Stimulated activated CD4-positive, alpha-beta T cell treated with anti-CD3 and anti-CD28 coated beads, TNF-alpha, amount 100 ng/mL, for 1 hour (primary cell): ENCODE measurements at places on chromosomes 1 and 21.

DNA sequence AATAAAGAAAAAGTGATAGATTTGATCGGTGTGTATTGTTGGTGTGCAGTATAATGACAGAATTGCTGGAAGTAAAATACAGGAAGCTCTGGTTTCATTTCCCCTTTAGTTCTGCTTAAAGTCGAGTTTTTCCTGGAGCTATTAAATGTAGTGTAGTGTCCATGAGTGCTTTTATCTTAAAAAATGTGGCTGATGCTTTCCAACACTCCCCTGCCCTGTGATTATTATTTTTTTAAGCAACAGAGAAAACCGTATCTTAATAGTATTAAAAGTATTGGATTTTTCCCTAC is 1.1 kb downstream of the LGALS8 start:
- no peak for DNase-seq

GRCh38 chr1:228085287-228085951 is 2.9 kb downstream of the ARF1 start:
- no peak for DNase-seq

- no peak for DNase-seq
These were observed 109.5 kb downstream of the KCNK1 start for GRCh38 chr1:233723387-233723786.

DNA sequence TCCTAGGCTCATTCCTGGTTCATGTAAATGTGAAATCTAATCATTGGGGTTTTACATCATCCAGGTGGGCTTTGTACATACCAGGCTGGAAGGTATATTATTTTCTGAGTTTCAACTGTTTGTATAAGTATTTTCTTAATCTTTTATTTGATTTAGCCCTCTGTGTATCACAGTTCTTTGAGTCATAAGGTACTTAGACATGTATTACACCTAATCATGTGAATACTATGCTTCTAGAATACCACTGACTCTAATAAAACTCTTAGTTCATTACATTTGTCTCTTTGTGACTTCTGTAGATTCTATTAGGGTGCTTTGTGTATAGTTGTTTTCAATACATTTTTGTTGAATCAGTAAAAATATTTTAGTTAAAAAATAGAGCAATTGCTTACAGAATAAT is 92.8 kb downstream of the ZFYVE9 start:
- DNase-seq, result no peak

DNA sequence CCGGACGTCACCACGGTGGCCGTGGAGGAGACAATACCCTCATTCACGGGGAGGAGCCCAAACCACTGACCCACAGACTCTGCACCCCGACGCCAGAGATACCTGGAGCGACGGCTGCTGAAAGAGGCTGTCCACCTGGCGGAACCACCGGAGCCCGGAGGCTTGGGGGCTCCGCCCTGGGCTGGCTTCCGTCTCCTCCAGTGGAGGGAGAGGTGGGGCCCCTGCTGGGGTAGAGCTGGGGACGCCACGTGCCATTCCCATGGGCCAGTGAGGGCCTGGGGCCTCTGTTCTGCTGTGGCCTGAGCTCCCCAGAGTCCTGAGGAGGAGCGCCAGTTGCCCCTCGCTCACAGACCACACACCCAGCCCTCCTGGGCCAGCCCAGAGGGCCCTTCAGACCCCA is 7.0 kb downstream of the TNFRSF14 start:
- no peak for DNase-seq

DNA sequence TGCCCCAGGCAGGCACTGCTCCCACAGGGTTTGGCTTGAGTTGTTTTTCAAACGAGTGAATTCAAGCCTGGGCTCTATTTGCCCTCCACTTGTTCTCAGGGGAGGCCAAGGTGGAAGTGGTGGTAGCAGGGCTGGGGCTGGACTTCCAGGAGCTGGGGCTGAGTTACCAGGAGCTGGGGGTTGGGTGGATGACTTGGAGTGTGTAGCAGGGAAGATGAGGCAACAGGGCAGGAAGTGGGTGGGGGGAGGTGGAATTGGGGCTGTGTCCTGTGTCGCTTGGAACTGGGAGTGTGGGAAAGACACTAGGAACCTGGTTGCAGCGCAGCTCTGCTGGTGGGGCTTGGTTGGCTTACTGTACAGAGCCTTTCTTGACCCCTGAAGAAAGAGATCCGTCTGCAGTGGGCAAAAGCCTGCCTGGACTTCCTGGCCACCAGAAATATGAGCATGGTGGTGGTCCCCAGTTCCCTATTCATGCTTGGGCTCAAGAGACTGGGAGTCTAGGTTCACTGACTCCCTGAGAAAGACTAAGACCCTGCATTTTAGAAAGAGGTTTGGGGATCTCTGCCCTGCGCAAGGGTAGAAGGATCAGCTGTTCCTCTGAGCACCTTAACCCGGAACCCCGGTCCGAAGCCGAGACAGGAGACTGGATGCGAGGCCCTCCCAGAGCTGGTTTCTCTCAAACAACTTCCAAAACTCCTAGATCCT is 3.1 kb downstream of the TFAP2E start:
- no peak for DNase-seq

GRCh38 chr1:111110197-111110899 is 29.5 kb downstream of the DRAM2 start:
- DNase-seq, result no peak

- peak; percentile 21 for DNase-seq
These were observed 16.7 kb downstream of the SPATA21 start for GRCh38 chr1:16420424-16421118.

GRCh38 chr1:34988581-34988980 is 3.4 kb upstream of the TMEM35B start:
- DNase-seq, result no peak

GRCh38 chr1:64343105-64343822 is 126.7 kb upstream of the CACHD1 start:
- DNase-seq, result no peak

GRCh38 chr1:8701794-8702471 is 115.5 kb downstream of the RERE start:
- DNase-seq, result no peak

- DNase-seq, result no peak
These were observed at the start of gene CASZ1 for GRCh38 chr1:10796029-10796944. CASZ1 (minus strand) TSS chr1:10796646; CDS start chr1:10693889, 102,757 bp downstream.

GRCh38 chr1:13949546-13949945 is 249.6 kb downstream of the PRDM2 start:
- DNase-seq, result no peak

DNA sequence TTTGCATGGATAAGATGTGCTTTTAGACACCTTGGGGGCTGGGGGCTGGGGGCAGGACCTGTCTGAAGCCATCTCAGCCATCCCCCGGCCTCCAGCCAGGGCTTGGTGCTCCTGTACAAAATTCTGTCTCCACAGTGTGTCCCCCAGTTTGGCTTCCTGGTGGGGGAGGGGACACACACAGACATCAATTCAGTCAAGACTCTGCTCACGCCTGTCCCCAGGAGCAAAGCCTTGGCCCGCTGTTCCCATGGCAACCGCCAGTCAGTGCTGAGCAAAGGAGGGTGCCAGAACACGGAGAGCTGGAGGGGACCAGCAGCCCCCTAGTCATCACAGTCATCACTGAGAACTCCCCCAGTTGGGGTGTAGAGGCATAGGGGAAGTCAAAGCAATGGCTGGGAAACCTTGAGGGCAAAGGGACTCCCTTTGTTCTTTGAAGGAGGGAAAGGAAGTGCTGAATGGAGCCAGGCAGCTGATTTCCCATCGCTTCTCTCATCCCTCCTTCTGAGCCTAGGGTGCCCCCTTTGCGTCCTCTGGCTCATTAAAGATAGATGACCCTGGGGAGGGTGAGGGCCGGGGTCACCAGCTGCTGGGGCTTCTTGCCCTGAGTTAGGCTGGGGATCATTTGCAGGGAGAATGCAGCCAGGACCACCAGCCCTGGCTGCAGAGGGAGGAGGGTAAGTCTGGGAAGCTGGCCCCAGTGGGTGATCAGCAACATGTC is 134.9 kb upstream of the IPO9 start:
- DNase-seq, result no peak

DNA sequence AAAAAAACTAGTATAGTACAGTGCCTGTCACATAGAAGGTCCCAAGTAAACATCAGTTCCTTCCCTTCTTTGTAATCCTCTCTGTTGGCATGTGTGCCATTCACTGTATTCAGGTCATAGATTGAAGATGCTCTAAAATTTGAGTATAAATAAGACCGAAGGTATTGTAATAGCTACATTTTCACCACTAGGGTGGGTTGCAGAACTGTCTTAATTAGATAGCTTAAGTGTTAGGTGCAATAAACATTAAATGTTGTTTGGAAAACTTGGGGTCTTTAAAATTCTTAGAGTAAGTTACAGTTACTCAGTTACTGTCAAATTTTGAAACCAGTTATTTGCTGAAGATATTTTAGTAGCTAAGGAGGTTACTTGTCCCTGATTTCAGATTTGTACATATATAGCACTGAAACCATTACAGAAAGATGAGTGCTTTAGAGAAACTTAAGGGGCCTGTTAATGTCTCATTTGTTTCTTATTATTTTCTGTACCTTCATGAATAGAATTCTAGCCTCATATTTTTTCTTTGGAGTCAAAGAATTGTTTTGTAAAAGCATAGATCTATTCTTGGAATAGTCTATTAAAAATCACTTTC is 24.3 kb downstream of the PER3 start:
- no peak for DNase-seq

DNA sequence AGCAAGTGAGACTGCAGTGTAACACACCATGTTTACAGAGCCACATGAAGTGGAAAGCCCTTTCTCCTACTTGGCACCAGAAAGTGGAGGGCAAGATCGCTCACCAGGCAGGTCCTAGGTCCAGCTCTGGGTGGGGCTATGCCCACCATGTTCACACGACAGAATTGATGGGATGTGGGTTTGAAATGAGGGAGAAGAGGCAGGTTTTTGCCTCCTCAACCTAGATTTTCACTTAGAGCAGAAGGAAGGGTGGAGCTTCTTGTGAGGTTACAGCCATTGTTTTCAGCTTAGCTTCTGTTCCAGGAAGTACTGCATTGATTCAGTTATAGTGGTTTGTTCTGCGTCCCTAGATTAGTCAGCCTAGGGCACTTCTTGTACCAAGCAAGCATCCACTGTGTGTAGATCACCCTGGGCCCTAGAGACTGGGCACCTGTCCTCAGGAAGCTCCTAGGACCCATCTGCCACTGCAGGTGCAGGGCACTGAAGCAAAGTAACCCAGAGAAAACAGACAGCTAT is 2.3 kb downstream of the CD53 start:
- peak; percentile 16 for DNase-seq

GRCh38 chr1:86773341-86774288 is 69.2 kb downstream of the SH3GLB1 start:
- no peak for DNase-seq

DNA sequence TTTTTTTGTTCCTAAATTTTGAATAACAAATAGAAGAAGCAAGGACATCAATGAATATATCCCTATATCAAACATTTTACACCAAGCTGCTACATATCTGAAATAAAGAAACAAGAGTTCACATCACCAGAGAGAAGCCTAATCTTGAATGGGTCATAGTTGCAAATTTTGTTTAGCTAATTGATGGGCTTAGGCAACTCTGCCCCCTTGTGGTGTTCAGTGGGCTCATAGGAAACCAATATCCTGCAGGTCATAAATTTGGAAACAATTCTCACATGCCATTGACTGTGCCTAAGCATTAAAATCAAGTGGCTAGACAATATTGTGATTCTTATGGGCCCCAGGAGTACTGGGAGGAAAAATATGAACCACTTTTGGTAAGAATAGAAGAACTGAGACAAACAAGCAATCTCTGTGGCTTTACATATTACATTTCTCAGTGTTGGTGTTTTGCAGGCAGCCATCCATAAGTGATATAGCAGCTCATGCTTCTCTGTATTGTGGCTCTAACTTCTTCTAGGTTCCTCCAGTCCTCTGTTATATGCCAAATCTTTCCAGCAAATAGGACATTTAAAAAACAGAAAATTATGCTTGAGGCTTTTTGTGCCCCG is 1262.8 kb upstream of the PRMT6 start:
- no peak for DNase-seq

DNA sequence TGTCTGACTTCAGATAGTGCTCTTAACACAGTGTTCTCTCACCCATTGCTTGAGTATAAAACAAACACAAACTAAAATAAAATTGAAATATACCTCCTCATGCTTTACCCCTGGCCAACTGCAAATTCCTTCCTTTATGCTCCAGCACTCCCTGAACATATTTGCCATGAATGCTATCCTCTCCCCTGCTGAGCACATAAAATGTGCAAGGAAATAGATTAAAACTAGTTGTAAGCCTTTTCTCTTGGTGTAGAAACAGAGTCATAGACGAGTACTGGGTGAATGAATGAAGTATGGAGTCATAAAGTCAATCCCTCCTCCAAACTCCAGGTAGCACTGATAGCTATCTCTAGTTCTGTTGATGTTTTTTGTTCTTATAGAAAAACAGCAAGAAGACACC is 2.6 kb downstream of the GPR161 start:
- no peak for DNase-seq

GRCh38 chr1:1664941-1665814 is 6.4 kb upstream of the CDK11B start:
- DNase-seq, result no peak

DNA sequence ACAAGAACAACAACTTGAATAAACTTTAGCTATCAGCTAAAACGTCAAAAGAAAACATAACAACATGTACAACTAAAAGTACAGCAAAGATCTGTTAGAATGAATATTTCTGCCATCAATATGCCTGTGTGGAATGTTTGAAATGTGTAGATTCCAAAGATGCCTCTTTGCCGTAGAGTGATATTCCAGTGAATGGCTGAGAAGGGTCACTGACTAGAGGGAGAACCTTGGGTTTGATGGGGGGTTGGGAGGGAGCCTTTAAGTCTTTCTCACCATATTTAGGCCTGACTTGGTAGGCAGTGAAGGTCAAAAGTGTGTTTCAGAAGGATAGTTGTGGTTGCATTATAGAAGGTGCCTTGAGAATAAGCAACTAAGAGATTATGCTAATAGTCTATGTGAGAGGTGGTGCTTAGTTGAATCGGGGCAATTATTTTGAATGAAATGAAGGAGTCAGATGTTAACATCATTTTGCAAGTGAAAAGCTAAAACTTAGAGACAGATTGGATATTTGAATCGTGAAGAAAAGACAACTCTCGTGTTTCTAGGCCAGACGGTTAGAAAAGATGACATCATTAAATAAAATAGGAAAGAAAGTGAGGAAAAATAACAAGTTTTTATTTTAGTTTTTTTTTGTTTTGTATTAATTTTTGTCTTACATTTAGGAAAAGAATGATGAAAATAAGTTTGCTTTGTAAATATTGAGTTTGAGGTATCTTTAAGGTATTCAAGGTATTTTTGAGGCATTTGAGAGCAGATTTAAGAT is 53.8 kb downstream of the PLA2G4A start:
- no peak for DNase-seq

- DNase-seq, result no peak
These were observed 6.3 kb upstream of the COL6A2 start for GRCh38 chr21:46091631-46092025.

DNA sequence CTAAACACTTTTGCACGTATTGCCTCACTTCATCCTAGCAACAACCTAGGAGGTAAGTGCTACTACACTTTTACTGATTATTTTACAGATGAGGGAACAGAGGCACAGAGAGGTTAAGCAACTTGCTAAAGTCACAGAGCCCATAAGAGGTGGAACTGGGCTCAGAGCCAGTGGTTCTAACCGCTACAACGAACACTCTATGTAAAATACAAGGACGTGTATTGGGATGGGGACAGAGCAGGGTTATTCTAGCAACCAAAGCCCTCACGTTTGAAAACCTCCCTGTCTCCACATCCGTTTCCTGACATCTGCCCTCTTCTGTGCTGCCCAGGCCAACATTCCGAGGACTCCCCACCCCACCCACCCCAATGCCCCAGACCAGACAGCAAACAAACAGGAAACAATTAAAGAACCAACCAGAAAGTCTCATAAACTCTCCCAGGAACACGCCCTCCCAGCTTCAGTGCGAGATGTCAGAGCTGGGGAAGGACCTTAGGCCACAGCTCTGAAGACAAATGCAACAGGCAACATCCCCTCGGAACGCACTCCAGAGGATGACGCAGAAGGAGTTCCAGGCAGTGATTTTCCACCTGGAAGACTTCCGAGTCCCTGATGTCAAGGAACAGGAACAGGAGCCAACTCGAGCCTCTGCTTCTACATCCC is 41.1 kb downstream of the GLIS1 start:
- no peak for DNase-seq
